ENCODE measurements at places on chromosomes 4 and X.

DNA sequence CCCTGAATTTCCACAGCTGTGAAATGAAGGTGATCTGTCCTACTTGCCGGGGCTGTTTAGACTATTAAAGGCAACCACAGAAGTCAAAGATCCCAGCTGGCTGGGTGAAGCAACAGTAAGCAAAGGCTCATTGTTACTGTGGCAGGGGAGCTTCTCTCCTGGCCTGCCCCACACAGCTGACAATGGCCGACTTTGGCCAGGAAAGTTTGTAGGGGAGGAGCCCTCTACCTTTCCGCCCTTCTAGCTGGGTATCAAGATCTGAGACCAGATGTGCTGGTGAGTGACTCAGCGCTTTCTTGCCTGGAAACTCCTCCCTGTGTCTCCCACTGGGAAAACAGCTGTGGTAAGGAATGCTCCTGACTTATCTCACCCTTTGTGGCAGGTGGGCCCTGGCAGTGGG, 21.1 kb downstream of the RASSF6 start:
- DNase-seq = no peak

- DNase-seq = no peak
Observed at GRCh38 chr4:37389366-37389765, 144.8 kb downstream of the NWD2 start.

- DNase-seq = no peak
Observed at GRCh38 chr4:139892973-139893736, 227.5 kb downstream of the MGST2 start.

DNA sequence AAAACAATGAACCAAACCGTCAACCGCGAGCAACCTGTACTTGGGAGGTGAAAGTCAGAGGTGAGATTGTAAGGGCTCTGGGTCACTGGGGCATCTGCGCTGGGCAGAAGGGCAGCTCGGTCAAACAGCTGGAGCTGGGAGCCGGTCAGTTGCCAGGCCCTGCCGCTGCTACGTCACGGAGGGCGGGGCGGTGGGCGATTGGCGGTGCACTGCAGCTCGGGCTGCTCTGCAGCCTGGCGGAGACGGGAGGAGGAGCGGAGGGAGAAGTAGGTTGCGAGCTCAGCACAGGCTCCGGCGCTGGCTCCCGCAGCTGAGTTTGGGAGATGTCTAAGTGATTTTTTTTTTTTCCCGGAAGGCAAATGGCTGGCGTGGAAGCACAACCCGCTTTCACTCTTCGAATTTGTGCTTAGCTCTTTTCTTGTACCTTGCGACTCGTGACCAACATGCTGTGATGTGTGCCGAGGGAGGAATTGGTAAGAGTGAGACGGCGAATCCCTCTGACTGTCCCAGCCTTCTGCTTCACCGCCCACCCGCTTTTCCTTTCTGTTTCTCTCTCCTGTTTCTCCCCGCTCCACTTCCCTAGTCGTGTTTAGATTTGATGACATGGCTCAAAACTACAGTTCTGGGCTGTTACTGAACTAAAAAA, at the start of gene ATP10D:
ATP10D (plus strand) TSS at position 229 of the 646 bp plus-strand sequence. CDS start 27,266 bp downstream, outside the sequence.
- DNase-seq = peak; percentile 31

DNA sequence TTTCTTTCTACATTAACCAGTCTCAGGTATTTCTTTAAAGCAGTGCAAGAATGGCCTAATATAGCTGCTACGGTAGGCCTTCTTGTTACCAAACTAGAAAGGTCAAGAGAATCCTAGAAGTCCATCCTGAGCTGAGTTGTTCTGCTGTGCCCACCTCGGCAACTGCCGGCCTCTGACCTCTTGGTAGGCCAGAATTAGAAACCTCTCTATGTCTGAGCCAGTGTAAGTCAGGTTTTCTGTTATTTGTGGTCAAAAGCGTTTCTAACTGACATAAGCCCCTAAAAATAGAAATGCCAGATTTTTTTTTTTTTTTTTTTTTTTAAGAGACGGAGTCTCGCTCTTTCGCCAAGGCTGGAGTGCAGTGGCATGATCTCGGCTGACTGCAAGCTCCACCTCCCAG, 43.1 kb downstream of the SOWAHB start:
- no peak for DNase-seq

GRCh38 chrX:64204252-64204651, 1.3 kb downstream of the AMER1 start:
- no peak for DNase-seq

GRCh38 chrX:112901869-112902725, 61.5 kb upstream of the AMOT start:
- DNase-seq = no peak

DNA sequence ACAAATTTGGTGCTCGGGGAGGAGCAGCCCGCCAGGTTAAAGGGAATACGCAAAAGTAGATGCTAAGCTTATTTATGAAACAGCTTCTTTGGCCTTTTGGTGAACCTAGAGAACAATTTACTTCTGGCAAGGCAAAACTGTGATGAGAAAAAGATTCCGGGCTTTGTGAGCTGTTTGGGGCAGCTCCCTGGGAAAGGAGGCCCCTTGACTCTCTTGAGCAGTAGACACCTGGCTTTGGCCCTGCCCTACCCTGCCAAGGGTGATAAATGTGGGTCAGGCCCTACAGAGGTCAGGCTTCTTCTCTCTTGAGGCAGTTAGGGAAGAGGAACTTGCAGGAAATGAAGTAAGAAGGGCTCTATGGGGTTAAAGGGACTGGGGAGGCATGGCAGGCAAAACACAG, 509.6 kb downstream of the MID1IP1 start:
- no peak for DNase-seq

DNA sequence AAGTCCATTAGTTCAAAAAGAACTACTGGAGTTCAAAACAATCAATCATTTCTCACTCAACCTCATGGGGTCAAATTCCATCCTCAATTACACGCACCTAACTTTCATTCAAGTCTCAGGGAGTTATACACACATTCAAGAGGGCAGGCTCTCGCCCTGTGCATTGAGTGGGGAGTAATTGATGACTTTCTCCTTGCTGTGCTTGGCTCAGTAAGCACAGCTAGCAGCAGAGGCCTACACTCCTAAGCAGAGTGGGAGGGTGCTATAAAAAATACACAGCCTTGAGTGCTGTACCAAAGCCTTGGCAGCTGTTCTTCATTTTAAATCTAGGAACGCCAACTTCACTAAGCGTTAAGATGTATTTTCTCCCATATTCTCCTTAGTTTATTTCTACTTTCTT, 958.3 kb upstream of the ADGRL3 start:
- no peak for DNase-seq

DNA sequence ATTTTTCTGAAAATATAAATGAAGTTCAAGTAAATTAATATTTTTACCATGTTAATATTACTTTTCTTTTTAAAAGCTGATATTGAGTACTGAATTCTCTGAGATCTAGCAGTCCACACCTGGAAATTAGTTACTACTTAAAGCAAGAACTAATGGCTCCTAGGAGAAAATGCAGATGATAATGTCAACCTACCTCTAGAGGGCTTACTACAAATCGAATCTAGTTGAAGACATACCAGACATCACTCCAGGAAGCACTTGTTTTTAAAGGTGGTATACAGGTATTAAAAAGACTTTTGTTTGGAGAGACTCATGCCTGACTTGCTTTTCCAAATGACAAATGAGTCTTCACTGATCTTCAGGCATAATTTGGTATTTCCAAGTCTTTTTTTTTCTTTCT, 516.4 kb upstream of the BOD1L1 start:
- no peak for DNase-seq

DNA sequence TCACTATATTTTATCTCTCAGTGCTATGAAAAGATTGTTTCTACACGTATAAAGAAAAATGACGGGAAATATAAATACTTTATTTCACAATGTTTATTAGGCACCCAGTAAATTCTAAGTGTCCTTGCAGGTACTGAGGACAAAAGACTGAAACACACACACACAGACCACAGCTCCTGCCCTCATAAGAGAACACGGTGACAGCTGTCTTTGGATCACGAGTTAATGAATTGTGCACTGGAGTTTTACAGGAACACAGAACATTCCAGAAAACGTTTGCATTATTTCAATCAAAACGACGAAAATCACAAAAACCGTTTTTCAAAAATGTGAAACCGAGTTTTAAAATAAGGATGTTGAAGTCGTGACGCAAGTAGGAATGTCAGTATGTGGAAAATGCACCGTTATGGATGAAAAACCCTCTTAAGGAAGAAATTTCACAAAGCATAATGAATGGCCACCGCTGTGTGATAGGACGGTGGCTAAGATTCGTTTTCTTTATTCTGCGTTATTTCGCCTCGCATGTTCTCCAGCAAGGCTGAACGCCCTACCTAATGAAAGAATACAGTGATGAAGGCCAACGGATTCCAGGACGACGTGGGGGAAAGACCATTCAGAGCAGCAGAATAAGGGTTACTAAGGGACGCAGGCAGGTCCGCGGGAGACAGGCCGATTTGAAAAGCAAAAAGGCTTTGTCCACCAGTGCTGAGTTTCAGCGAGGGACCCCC, 24.2 kb downstream of the FAM156A start:
- no peak for DNase-seq

GRCh38 chrX:145002771-145003170, 244.5 kb upstream of the SPANXN1 start:
- no peak for DNase-seq

- DNase-seq = no peak
Observed at GRCh38 chr4:177948853-177949252, 506.6 kb upstream of the AGA start.

- no peak for DNase-seq
Observed at GRCh38 chr4:128654465-128654864, 155.0 kb upstream of the JADE1 start.

DNA sequence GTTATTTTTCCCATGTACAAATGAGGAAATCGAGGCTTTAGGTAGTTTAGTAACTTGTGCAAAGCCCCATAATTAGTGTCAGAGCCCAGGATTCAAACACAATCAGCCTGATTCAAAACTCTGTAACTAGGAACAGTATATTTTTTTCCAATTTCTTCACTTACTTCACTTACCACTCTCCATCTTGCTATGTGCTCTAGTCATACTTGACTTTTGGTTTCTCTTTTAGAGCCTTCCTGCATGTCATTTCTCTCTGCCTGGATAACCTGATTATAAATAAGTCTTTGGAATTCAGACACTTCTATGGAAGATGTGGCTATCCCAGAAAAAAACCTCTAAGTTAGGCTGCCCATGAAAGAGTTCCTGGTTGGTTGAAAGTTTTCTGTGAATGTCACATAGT, 22.2 kb downstream of the SATL1 start:
- DNase-seq = no peak

- no peak for DNase-seq
Observed at GRCh38 chr4:42234817-42235216, 82.4 kb upstream of the BEND4 start.

GRCh38 chr4:37803348-37803973, 23.0 kb upstream of the PGM2 start:
- no peak for DNase-seq

DNA sequence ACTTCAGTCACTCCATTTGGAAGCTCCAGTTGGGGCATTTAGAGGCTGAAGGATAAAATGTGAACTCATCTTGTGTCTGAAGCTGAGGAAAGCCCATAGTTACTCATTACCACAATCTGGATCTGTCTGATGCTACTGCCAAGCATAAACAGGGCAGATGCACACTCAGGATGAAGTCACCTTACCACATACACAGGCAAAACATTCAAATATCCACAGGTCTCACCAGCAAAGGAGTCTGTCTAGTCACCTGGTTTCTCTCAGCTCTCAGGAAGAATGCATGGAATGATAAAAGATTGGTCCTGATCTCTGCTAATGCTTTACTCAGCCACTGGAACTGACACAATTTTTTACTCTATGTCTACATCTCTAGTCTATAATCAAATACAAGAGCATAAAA, 13.0 kb upstream of the ODAPH start:
- DNase-seq = no peak

GRCh38 chrX:74292808-74293123, 11.2 kb upstream of the ZCCHC13 start:
- no peak for DNase-seq

DNA sequence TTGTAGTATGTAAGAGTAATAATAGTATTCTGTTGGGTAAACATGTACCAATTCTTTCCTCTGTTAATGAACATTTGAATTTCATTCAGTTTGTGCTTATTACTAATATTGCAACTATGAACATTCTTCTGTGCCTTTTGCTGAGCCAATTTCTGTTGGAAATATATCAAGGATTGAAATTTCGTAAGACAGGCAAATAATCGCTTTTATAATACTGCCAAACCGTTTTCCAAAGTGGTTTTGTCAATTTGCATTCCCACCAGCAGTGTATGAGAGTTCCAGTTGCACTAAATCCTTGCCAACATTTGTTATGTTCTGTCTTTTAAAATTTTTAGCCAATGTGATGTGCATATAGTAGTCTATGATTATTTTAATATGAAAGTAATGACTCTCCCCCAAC, 38.6 kb downstream of the MAGEB17 start:
- no peak for DNase-seq

GRCh38 chrX:118536204-118536603, 40.6 kb downstream of the DOCK11 start:
- DNase-seq = no peak

GRCh38 chr4:44740201-44740600, 13.8 kb upstream of the GNPDA2 start:
- no peak for DNase-seq

GRCh38 chr4:69054578-69055200, 41.6 kb upstream of the UGT2B7 start:
- DNase-seq = no peak

GRCh38 chr4:186699298-186699697, 24.4 kb downstream of the FAT1 start:
- no peak for DNase-seq

- DNase-seq = no peak
Observed at GRCh38 chr4:31793907-31794306, 1073.7 kb downstream of the PCDH7 start.

- DNase-seq = no peak
Observed at GRCh38 chrX:104522386-104522785, 43.6 kb upstream of the IL1RAPL2 start.

- DNase-seq = no peak
Observed at GRCh38 chr4:126757219-126757618, 875.5 kb upstream of the INTU start.

DNA sequence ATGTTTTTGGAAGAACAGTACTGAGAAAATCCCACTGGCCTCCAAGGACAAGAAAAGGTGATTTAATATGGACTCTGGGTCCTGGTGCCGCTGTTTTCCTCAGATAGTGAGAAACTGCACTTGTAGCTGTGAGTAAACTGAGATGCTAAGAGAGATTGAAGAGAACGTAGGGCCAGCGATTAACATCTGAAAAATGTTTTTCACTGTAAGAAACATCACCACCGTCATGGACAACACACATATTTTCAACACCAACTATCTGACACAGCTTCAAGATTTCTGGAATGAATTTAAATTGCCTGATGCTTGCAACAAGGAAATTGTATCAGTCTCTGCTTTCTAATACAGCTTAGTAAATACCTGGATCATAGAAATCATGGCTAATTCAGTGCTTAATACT, 158.2 kb upstream of the SMIM31 start:
- no peak for DNase-seq
